Bone marrow (tissue), 2 donors: ENCODE measurements at places on chromosomes 2 and 18.

GRCh38 chr18:23337599-23338444 lies 115.3 kb upstream of the RIOK3 start:
- no peak for DNase-seq

DNA sequence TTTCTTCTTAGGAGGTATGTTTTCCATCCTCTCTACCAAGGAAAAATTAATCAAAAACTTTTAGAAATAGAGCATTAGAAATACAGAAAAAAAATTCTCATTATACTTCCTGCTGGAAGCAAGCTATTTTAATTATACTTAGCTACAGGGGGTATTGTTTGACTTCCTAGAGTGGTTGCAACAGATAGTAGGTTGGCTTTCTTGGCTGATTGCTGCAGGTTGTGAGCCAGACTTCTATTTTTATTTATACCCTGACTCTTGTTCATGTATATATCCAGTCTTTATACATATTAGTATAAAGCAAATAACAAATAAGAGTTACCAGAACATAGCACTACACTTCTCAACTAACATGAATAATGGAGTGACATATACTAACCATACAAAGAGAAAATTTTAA lies 460.8 kb upstream of the REG3G start:
- no peak for DNase-seq

DNA sequence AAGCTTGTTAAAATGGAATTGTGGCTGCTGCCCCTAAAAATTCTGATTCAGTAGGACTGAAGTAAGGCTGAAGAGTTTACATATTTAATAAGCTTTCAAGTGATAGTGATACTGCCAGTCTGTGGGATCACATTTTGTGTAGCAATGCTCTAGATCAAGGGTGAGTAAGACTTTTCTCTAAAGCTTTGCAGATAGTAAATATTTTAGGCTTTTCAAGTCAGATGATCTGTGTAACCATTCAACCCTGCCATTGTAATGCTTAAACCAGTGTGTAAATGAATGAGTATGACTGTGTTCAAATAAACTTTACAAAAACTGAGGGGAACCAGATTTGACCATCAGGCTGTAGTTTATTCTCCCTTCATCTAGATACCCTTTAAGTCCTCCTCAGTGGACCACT lies 92.7 kb downstream of the PIK3C3 start:
- no peak for DNase-seq

DNA sequence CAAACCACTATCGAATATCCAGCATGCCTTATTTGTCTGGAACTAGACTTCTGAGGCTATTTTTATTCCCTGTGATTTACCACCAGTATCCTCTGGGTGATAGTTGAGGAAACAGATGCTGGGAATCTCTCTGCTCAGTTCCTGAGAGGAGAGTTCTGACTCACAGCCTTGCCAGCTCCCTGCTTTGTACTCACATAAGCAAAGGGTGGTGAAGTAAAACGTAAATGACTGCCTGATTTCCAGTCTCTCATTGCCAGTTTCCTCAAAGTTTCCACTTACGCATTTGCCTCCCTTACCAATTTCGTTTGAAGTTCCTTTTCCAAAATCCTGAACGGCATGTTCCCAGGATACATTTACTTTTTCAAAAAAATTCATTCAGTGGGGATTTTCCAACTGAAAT lies 69.2 kb upstream of the HNRNPA3 start:
- DNase-seq = no peak

- no peak for DNase-seq
These were observed 58.9 kb upstream of the THUMPD2 start for GRCh38 chr2:39837856-39838453.

DNA sequence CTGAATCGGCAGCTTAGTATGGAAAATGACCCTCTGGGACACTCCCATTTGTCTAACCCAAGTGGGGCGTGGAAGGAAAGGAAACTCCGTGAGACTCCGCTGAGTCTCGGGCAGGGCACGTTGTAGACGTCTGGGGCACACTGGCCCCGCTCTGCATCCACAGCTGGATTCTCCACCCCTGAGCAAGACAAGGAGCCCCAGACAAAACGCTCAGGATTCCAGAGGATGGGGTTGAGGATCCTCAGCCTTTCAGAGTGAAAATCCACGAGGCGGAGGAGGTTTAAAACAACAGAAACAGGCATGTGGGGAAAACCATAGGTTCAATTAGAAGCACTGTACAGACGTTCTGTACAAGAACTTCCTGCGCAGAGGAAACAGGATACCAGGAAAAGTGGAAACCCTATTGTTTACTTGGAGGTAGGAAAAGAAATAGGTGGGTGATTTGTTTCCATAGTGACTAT lies 124.9 kb upstream of the ZNF236 start:
- DNase-seq = no peak

DNA sequence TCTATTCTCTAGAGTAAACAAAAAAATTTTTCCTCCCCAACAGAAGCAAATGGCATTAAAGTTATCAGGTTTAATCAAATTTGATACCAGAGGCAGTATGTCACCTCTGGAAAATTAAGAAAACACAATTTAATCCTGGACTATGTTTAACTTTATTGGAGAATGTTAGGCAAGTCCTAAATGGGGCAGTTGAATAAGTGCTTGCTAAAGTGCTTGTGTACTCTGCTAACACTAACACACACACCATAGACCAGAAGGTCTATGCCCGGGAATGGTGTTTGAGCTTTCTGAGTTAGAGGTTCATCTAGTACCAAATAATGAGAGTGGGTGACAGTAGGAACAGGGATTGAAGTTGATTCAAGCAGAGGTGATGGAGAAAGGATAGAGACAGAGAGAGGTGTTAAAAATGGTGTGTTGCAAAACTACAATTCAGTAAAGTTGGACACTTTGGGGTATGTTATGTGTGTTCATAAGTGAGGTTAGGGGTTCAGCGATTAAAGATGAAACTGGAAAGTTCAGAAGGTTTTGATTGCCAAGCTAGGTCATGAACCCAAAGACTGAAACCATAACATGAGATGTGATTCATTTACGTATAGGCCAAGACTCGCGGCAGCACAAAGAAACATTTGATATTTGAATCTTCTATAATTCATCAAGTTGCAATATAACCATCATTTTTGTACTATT lies 40.5 kb upstream of the PEX13 start:
- no peak for DNase-seq

- DNase-seq = no peak
These were observed 948.8 kb upstream of the FAM98A start for GRCh38 chr2:34547900-34548299.

GRCh38 chr2:17640406-17640805 lies 99.9 kb downstream of the VSNL1 start:
- no peak for DNase-seq

- no peak for DNase-seq
These were observed 203.6 kb downstream of the ACKR3 start for GRCh38 chr2:236773206-236773605.

GRCh38 chr2:223760838-223761502 lies 76.4 kb downstream of the AP1S3 start:
- DNase-seq = no peak

DNA sequence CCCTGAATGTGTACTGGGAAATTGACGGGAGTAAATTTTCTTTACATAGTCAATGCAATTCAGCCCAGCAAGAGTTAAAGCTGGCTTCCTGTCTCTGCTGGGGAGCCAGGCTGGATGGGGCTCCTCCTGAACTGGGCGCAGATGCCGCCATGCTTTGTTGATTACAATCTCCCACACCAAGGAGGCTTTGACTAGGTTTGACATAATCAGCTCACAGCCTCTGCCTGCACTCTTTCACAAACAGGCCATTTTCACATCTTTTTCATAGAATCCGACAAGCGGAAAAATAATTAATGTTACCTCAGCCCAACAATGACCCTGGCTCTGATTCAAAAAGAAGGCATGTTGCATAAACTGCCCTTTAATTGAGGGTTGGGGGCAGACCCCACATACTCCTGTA lies 54.3 kb downstream of the FOXI3 start:
- DNase-seq = no peak

DNA sequence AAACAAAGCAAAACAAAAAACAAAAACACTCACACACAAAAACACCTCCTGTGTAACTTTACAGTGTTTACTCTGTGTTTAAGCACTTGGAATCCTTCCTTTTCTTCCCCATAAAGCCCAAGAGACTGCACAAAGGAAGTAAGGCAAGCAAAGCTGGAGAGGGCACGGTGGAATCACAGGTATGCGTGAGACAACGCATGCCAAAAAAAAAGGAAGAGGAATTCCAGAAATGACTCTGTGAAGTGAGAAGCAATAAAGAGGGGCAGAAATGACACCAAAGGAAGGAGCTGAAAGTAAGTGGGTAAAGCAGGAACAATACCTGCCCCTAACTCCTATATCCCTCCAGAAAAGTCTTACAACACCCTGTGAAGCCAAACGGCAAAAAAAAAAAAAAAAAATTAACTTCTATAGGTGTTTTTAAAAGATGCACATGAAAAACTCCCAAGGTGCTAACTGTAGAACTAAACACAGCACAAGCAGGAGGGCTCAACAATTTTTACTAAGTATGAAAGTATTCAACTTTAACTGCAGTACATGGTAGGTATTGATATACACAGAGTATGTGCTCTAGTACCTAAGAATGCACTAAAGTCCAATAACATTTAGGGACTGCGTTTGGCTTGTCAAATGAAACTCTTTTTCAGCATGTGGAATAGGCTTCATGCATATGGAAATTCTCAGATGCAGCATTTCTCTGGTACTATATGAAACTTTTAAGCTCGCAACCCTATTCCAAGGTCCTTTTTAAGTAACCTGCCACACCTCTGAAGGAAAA lies 9.1 kb downstream of the RND3 start:
- DNase-seq = no peak

DNA sequence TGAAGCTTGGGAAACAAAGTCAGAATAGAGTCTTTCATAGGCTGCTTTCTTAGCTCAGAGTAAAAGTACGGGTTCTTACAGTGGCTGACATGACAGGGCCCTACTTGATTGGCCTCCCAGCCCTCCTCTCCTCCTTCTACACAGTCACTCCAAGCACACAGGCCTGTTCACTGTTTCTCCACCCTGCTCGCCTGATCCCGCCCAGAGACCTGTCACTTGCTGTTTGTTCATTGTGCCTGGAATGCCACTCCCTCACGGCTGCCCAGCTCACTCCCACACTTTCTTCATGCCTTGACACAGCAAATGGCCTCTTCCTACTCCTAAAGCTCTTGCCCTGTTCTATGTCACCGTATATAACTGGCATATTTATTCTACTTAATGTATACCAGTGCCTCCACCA lies 104.8 kb downstream of the MAP4K4 start:
- DNase-seq = no peak

DNA sequence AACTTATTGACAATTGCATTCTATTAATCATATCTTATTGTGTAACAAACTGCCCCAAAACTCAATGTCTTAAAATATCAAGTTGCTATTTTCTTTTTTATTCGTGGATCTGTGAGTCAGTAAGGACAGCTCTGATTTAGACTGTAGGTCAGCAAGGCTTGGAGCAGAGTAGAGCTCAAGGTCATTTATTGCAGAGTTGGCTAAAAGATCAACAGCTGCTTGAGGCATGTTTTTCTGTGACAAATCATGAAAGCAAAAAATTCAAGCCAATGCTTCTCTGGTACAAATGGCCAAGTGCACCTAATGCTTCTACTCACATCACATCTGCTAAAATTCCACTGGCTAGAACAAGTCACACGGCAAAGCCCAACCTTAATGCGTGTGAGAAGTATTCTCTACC lies 497.7 kb upstream of the LRATD1 start:
- DNase-seq = no peak

DNA sequence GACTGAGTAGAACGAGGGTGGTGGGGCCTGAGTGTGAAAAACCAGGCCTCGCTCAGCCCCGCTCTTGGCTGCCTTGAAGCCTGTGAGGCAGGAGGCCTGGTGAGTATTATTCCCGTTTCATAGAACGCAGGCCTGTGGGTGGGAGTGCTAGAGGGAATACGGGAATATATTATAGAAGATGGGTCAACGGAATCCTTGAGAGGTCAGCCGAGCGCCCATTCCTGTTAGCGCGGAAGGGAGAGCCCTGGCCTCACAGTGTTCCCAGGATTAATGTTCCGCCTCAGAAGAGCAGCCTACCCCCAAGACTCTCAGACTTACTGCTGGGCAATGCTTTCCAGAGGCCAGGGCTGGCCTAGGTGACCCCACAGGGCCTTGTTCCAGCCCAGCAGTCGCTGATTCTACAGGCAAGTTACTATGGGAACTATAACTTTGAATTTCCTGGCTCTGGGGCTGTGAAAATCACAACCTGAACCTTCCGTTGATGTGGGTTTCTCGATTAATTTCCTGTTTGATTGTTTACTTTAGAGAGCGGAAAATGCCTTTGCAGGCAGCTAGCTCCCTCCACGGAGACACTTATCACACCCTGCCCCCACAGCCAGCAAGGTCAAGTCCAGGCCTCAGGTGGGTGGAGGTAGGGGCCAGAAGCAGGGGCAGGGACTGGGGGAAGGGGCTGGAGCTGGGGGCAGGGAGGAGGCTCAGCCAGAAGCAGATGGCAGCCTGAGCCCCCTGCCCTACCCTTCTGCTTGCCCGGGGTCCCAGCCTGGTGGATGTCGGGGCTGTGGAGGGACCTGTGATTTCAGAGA lies 108.3 kb downstream of the SMAD7 start:
- no peak for DNase-seq

GRCh38 chr2:173184031-173185004 lies 108.7 kb downstream of the MAP3K20 start:
- DNase-seq = no peak

- DNase-seq = no peak
These were observed 546.0 kb downstream of the ZNF804A start for GRCh38 chr2:185144159-185144919.

- DNase-seq = no peak
These were observed 995 bp upstream of the RTN4 start for GRCh38 chr2:55051026-55051866.
